Left lobe of liver (tissue), 2 donors: ENCODE measurements at places on chromosomes 2 and 18.

GRCh38 chr2:203201426-203201825, 37.4 kb upstream of the CYP20A1 start:
- no peak for DNase-seq

DNA sequence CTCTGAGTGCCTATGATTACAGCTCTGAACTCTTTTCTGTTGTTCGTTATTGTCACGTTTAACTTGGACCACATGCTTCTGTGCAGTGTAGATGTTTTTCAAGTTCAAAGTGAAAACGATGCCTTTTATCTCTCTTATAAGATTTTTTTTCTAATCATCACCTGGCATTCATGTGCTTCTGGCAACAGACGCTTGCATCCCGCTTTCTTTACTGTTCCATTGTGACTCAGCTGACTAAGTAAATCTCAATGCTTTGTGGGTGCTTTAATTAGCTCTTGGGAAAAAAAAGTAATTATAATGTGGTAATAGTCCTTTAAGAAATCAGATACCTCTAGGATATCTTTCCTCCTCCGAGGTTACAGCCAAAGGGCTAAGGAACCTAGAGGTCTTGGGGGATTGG, 31.2 kb upstream of the RMP24 start:
- DNase-seq, result no peak

- no peak for DNase-seq
These were observed 173.3 kb downstream of the OSR1 start for GRCh38 chr2:19185086-19185485.

DNA sequence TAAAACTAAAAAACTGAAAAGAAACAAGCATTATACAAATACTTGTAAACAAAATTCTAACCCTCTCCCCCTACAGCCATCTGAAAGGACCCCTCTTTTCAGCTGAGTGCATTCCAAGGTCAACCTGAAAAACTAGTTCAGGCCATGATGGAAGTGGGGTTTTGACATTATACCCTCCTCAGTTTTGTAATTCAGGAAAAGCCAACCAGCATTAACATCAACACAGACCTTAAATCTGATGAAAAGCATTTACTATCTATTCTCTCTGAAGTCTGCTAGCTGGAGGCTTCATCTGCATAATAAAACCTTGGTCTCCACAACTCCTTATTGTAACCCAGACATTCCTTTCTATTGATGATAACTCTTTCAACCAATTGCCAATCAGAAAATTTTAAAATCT, 302.2 kb downstream of the CNTNAP5 start:
- DNase-seq, result no peak

DNA sequence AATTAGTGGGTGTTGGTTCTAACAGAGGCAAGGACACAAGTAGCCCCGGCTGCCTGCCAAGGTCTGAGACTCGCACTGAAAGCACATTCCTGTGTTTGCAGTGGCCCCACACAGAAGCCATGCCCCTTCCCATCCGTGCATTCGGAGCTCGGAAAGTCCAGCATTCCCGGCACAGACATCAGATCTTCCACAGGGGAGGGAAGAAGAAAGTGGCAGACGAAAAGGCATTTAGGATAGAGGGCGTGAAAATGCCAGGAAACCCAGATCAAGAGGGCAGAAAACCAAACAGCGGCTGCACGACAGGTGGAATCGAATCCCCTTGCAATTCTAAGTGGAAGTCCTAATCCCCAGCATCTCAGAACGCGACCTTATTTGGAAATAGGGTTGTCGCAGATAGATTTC, 105.5 kb upstream of the ASB18 start:
- DNase-seq, result no peak

DNA sequence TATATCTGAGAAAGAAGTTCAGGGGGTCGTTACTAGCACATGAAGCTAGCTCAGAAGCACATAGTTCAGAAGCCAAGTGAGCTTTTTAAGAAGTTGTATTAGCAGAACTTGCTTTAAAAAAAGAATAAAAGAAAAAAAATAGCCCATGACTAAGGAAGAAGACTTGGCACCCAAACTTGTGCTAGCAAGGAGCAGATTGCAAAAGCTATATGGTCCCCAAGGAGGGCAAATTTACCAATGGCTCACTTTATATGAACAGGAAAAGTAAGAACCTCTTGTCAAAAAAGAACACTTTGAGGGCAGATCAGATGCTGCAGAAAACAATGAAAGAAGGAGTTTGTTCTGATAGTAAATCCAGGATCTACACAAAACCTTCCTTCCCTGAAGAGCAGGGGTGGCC, 486.5 kb upstream of the ACVR2A start:
- DNase-seq, result no peak

DNA sequence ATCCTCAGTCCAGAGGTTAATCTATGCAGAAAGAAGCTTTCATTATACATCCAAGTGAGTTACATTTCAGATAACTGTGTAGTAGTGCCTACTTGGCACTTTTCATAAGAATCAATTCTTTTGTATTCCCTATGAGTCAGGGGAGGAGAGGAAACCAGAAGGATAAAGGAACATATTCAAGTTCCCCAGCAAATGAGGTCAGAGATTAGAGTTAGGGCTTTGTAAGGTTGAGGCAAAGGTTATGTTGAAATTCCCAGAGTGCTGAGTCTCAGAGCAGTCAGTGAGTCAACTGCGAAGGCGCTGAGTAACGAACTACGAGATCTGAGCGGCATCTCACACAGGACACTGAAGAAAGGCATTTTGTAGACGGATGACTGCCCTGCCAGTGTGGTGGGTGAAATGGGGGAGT, 25.1 kb upstream of the ME2 start:
- no peak for DNase-seq

GRCh38 chr2:73451263-73451972, 65.8 kb downstream of the ALMS1 start:
- no peak for DNase-seq
